ENCODE measurements at places on chromosomes 12 and 14.

DNA sequence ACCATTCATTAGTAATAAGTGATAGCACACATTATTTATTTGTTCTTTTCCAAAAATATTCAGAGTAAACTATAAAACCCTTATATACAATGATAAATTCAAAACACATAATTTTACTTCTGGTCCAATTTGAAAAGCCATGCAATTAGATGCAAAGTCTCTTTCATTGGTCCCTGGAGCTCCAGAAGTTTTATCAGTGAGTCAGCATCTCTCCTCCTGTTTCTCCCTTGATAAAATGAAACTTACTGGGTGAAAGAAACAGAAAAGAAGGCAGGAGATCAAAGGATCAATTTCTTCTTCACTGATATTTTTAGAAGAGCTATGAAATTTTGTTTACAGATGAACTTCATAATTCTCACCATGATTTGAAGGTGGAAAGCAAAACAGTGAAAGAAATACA, 47.5 kb downstream of the IFNG start:
- no peak for DNase-seq

- no peak for DNase-seq
Observed at GRCh38 chr12:46970636-46971035, 108.8 kb upstream of the PCED1B start.

- DNase-seq = no peak
Observed at GRCh38 chr14:84882830-84883229, 647.1 kb upstream of the FLRT2 start.

DNA sequence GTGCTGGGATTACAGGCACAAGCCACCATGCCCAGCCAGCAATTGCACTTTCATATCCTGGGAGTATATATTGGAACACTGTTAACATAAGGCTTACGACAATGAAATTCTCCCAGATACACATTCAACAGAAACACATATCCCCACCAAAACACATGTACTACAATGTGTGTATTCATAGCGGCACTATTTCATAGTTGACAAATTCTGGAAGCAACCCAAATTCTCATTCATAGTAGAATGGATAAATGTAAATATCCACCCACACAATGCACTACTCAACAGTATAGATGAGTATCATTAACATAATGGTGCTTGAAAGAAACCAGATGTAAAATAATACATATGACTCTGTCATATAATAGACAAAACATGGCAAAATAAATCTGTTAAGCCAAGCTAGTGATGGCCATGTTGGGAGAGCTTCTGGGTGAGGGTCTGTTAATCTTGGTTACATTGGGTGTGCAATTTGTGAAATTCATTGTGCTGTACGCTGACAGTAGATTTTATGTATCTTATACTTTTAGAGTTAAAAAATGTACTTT, 2.6 kb upstream of the DNAAF2 start:
- DNase-seq = no peak

- DNase-seq = no peak
Observed at GRCh38 chr12:6551063-6551461, 4.8 kb downstream of the IFFO1 start.

DNA sequence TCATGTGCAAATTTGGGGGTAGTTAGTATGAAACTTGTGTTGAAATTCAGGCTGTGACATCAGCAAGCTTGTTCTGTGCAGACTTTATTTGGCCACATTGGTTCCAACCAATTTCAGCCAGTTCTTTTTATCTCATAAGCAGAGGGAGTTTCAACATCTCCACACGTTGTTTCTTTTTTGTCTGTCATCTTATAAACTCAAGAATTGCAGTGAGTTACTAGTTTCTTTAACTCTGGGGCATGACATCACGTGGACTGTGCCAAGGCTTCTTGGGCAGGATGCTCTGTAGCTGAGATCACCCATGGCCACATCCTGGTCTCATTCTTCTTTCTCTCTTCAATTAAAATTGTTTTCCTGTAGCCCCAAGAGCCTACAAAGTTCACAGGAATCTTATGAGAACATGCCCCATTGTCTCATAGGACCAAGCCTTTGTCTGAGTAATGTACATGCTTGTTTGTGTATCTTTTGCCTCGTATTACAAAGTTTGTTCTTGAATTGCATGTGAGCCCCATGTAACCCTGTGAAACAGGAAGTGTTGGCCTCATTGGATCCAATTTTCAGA, 982.0 kb upstream of the TMEM132C start:
- DNase-seq = no peak
